Astrocyte (in vitro differentiated cells and primary cell): ENCODE measurements at places on chromosomes 6 and 20. TPM values are rescaled to one million over a fixed set of nuclear protein-coding genes. Genes with fewer than 3 reads are reported as not detected.

ULBP1 gene
- 7.4 and 8.8 TPM in 2 replicates for total RNA-seq

- no peak for DNase-seq
Observed at GRCh38 chr6:13328875-13329183, 492 bp upstream of the TBC1D7 start.

ZBTB12 gene
- total RNA-seq: 3.7 and 4.6 TPM in 2 replicates

GRCh38 chr20:32707691-32708581, 34.2 kb upstream of the C20orf203 start:
- peak; percentile 59 for DNase-seq

UST gene
- total RNA-seq: 15.3 and 18.0 TPM in 2 replicates

GRCh38 chr6:47130086-47130485, 88.0 kb upstream of the ADGRF1 start:
- DNase-seq: no peak

DNA sequence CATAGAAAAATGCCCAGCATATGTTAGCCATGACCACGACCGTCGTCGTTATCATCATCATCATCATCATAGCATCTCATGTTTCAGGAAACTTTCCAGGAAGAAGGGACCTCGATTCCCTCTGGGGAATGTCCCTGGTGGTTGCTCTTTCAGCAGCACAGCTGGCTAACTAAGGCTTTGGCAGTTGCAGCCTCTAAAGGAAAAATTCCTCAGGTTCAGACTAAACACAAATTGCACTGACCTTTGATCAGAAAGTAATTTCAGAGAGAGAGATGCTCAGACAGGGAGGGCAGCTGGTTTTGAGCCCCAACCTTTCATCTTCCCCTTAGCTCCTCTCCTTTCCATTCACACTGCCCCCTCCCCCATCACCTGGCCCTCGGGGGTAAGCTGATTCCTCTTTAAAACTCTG, 5.6 kb upstream of the CFB start:
- DNase-seq: peak; percentile 7

- no peak for DNase-seq
Observed at GRCh38 chr6:53855940-53856339, 61.1 kb downstream of the LRRC1 start.

DNA sequence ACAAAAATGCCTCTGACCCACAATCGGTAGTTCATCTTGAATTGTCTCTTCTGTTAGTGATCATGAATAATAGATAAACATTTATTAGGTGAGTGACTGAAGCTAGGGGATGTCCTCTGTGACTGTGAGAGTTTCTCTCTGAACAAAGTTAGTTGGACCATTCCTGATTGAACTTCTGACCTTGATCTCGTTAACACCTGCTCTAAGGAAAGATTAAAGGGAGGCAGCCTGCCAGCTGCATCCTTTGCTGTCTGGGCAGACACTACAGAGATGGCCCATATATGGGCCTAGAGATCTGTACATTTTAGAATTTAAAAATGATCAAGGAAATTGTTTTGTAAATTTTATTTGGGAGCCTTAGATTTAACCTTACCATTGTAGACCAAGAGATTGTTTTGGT, 27.3 kb downstream of the MAPK14 start:
- no peak for DNase-seq

FAM110A gene
- total RNA-seq: 1.2 and 1.4 TPM in 2 replicates

DNA sequence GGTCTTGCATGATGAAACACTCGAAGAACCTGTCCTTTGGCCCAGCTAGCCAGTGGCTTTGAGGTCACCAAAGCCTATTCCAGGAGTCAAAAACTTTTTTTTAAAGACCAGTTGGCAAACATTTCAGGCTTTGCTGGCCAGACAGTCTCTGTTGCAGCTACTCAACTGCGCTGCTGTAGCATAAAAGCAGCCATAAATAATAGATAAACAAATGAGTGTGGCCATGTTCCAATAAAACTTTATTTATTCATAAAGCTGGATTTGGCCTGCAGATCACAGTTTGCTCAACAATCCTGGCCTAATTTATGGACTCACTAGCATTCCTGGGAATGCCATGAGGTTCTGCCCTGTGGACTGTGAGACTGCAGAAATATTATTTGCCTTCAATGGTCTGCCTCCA, 68.8 kb upstream of the LTV1 start:
- DNase-seq: no peak

DNA sequence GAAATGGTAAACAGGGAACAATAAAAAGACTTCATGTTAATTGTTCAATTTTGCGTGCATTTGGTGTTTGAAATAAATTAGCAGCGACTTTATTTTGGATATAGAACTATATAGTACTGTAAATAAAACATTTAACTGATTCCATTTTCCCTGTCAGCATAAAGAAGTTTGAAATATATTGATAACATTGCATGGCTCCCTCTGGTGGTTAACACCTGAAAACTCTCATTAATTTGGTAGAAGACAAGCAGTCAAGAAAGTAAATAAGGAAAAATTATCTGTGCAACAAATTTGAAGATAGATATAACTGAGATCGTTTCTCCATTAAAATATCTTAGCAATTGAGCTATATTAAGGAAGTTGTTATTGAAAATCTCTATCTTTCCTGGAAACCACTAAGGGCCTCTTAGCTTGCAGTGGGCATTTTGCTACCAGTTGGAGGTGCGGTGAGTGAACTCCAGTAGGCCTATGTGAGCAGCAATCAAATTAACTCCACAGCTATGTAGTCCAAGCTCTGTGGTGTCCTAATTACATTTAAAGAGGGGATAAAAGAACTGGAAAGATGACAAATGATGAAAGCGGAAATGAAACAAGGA, 435.7 kb upstream of the FKBP1C start:
- DNase-seq: no peak

C6orf62 gene
- total RNA-seq: 162 and 178 TPM in 2 replicates

GRCh38 chr20:855466-856360, 22.2 kb downstream of the FAM110A start:
- DNase-seq: peak; percentile 22

PGC gene
- not detected in 2 replicates for total RNA-seq

DNA sequence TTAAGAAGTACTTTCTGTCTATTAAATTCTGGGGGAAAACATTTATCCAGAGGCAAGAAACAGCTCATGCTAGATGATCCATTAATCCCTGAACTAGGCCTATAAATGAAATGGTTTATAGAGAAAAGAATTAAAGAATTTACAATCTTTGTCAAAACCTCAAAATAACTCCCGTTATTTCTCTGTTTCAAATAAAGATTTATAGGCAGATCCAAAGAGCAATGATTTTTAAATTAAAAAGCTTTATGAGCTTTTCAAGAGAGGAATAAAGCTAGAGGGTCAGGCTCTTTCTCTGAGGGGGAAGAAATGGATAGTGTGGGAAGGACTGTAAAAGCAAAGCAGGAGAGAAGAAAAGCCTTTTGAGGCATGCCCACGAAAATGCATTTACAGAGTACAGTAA, 82.5 kb upstream of the OGFRL1 start:
- no peak for DNase-seq

DNA sequence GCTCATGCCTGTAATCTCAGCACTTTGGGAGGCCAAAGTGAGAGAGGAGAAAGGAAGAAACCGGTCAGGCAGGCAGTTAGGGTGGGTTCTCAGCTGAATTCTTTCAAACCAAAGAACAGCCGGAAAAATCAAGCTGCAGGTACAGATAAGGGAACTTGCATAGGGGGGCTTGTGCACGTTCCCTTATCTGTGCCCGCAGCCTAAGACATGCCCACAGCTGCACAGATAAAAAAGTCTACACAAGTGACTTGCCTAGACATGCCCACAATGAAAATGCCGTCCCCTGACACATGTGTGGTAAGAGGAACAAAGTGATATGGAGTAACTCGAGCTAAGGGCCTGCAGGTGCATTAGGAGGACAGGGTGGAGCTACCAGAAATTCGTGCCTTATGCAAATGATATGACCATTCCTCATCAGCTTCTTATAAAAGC, 175.8 kb upstream of the SALL4 start:
- DNase-seq: no peak

GRCh38 chr6:45433533-45434380, 56.0 kb upstream of the SUPT3H start:
- no peak for DNase-seq

GRCh38 chr6:71088166-71088565, 131.3 kb upstream of the B3GAT2 start:
- no peak for DNase-seq

STK35 gene
- 18.1 and 18.6 TPM in 2 replicates for total RNA-seq
